NCI-H226 (cell line): ENCODE measurements at places on chromosomes 16 and 17.

- no peak for DNase-seq
Observed at GRCh38 chr16:19137201-19138128, 23.7 kb downstream of the ITPRIPL2 start.

- no peak for DNase-seq
Observed at GRCh38 chr16:6684076-6684673, 648.5 kb upstream of the RBFOX1 start.

DNA sequence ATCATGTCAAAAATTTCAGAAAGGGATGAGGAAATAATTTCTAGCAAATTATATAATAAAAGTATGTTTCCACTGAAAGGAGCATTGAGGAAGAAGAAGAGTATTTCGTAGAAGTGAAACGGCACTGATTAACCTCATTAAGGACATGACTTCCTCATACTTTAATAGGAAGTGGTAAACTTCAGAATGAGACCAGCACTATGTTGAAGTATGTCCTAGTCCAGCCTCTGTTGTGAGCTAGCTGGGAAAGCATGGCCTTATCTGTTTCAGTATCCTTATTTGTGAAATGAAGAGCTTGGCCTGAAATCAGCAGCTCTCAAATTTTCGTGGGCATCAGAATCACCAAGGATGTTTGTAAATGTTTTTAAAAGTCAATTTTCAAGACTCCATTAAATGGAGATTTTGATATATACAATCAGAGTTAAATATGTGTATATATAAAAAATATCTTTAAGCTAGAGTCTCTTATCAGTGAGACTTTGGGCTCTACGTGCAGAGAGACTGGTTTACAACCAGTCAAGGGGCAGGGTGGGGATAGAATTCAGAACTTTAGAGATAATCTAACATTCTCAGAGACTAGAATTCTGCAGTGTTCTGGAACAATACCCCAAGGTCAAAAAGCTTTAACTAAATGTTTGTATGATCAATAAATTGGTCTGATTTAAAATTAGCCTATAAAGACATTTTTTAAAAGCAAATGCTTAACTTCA, 365.4 kb downstream of the CDH13 start:
- DNase-seq: no peak

- no peak for DNase-seq
Observed at GRCh38 chr16:72126429-72126765, 32.8 kb downstream of the DHX38 start.

GRCh38 chr17:16933317-16934132, 38.4 kb downstream of the TNFRSF13B start:
- DNase-seq: no peak

- DNase-seq: no peak
Observed at GRCh38 chr16:9787717-9788116, 394.5 kb downstream of the GRIN2A start.

DNA sequence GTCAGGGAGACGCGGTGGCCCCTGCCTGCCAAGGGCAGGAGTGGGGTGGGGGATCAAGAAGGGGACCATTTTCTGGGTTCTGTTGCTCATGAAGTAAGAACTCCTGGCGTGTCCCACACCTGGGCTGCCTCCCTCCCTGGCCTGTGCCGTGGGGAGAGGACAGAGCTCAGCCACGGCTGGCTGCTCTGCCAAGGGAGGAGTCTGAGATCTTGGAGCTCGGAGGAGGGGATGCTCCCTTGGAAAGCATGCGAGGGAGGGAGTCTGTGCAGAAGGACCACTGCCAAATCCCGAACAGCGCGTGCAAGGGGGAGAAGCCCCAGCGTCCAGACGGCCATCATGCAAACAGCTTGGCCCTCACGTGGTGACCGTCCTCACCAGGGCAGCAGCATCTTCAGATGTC, 64.2 kb upstream of the ZNF469 start:
- DNase-seq: no peak

- peak; percentile 100 for DNase-seq
Observed at GRCh38 chr17:41547921-41548843, 20.1 kb upstream of the KRT19 start.

DNA sequence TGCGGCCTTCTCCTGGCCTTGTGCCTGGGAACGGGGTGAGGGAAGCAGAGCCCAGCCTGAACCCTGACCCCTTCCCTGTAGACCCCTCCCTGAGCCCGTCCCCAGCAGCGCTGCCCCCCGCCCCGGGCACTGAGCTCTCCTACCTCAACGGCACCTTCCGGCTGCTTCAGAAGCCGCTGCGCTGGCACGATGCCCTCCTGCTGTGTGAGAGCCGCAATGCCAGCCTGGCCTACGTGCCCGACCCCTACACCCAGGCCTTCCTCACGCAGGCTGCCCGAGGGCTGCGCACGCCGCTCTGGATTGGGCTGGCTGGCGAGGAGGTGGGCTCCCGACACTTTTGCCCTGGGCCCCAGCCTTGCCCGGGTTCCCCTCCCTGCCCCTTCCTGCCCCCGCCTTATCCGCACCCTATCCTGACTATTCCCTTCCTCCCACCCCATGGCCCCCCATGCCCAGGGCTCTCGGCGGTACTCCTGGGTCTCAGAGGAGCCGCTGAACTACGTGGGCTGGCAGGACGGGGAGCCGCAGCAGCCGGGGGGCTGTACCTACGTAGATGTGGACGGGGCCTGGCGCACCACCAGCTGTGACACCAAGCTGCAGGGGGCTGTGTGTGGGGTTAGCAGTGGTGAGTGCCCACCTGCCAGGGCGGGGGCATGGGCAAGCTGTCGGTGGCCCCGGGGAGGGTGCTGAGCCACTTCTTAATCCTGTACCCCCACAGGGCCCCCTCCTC, 62.1 kb downstream of the MRC2 start:
- DNase-seq: no peak

GRCh38 chr17:31584438-31585279, 193.2 kb downstream of the RAB11FIP4 start:
- no peak for DNase-seq

DNA sequence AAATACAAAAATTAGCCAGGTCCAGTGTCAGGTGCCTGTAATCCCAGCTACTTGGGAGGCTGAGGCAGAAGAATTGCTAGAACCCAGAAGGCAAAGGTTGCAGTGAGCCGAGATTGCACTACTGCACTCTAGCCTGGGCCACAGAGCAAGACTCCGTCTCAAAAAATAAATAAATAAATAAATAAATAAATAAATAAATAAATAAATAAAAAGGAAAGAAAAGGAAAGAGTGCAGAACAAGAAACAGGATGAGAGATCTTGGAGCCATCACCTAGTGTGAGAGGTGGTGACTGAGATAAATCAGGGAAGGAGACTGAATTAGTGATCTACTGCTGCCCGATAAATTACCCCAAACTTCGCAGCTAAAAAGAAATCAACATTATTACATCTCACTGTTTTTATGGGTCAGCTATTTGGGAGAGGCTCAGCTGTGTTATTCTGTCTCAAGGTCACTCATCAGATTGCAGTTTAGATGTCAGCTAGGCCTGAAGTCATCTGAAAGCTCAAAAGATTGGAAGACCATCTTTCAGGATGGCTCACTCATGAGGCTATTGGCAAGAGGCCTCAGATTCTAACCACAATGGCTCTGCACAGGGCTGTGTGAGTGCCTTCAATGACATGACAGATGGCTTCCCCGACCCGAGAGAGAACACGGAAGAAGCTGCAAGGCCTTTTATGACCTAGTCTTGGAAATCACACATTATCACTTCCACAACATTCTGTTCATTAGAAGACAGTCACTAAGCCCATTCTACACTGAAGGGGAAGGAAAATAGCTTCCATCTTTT, 66.4 kb downstream of the CMC2 start:
- DNase-seq: no peak

GRCh38 chr17:83099570-83100181, 20.3 kb downstream of the METRNL start:
- DNase-seq: no peak

DNA sequence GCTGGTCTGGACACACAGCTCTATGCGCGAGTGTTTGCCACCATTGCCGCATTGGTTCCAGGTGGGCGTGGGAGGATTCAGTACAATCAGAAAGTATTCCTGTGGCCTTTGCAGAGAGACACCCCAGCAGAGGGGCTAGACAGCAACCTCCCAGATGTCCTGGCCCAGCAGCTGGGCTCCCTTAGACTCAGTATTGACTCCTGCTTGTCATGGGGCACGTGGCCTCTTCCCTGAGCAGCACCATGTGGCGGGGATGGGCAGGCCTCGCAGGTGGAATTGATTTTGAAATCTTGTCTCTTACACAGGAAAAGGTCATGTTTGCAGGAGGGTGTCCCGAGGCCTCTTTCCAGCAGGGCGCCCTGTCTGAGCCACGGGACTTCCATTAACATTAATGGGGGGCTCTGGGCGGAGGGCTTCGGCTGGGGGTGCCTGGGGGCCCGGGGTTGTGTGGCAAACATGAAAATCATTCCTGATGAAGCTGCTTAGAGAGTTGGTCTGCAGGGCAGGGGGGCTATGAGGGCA, 96.4 kb downstream of the C16orf78 start:
- no peak for DNase-seq

DNA sequence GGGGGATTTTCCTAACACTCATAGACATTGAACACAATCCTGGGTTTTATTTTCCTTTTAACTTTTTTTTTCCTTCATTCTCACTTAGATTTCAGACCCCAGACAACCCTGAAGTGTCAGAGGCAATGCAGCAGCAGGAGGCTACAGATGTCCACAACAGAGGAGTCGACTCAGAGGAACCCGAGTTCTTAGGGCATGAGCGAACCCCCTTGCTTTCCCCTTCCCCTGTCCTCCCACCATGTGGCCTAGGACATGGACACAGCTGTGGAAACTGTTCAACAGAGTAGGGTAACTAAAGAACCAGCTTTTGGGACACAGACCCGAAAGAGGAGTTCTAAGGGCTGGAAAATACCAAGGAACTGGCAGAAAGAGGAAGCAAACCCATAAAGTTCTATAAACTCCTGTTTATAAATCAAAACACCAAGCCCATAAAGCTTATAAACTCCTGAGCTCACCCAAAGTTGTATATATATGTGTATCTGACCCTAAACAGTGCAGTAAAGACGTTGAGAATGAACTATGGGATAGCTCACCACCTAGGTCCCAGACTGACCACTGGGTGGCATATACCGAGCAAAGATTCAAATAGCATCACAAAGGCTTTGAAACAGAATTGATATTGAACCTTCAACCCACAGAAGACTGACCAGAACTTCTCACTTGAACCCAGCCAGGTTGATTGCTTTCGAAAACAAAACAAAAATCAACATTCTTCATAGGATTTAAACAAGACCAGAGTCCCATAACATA, 33.9 kb downstream of the CMTM4 start:
- no peak for DNase-seq

DNA sequence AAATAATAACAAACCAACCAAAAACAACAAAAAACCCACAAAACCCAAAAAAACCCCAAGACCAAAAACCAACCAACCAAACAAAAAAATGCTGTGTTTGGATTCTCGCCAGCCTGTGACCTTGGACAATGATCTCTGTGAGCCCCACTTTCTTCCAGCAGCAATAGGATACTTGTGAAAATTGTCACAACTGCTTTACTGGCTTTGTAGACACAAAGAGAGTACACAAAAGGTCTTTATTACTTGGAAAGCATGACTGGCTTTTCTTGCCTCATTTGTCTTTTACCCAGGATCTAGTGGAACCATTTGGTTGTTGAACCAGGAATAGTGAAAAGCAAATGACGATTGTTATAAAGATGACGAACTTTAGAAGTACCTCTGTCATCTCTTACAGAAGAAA, 256.6 kb downstream of the UTP18 start:
- DNase-seq: no peak

- DNase-seq: no peak
Observed at GRCh38 chr16:765488-765865, 4.9 kb downstream of the MSLN start.

DNA sequence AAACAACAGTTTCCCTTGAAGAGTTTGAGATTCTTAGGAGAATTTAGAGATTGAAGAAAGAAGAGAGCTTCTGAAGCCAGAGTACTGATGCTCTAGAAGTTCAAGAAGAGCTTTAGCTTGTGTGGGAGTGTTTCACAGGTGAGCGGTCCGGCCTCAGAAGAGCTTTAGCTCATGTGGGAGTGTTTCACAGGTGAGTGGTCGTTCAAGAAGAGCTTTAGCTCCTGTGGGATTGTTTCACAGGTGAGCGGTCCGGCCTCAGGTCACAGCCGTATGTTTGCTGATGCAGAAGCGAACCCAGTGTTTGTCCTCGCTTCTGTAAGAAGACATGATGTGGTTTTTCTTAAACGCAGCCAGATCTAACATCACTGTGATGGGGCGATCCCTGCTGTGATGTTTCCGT, 76.4 kb downstream of the SEC14L1 start:
- DNase-seq: no peak

DNA sequence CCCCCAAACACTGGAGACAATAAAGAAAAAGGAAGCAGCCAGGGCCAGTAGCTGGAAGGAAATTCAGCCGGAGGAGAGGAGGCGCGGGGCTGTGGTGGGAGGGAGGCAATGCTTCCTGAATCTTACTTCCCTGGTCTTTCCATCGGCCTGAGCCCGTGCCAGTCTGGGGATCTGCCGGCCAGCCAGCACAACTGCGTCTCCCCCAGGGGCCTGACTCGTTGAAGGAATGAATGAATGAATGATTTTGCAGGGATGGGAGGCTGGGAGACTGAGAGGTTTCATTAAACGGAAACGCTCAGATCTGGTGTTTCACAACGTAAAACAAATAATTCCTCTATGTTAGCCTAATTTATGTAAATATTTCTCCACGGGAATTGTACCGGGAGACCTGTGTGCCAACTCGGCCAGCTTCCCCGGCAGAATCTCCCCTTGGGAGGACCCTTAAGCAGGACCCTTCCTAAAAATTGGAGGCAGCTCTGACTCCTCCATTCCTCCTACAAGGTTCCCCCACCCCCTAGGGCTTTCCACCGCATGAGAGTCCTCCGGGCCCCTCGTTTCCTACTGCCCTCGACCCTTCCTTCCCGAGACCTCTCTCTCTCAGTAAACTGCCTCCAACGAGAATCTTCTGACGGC, 1.3 kb upstream of the BAIAP2 start:
- no peak for DNase-seq

- DNase-seq: no peak
Observed at GRCh38 chr16:49828533-49829267, 27.2 kb downstream of the ZNF423 start.

GRCh38 chr17:37546302-37546701, 56.6 kb downstream of the DUSP14 start:
- no peak for DNase-seq

DNA sequence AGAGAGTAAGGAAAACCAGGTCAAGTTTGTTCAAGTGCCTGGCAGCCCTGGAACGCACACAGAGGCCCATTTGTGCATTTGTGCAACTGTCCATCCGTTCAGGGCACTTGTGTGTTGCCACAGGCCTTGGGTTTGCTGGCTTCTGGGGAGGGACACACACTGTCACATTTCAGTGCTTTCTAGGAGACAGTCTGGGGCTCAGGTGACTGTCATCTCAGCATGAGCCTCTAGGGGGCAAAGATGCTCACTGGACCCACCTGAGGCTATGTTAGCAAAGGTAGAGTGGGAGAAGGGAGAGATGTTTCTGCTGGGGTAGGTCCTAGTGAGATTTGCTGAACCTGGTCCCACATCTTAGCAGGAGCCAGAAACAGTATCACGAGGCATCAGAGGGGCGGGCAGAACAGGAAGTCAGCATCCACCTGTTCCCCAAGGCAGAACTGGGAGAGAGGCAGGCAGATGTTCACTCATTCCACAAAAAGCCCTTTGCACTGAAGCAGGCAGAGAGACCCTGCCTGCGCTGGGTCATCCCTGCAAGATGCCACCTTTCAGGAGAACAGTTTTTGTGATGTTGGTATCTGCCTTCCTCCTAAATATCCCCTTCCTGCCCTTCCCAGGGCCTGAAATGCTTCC, 48.5 kb downstream of the RAI1 start:
- no peak for DNase-seq

- no peak for DNase-seq
Observed at GRCh38 chr17:79413611-79414010, 197.2 kb downstream of the RBFOX3 start.
